Epithelial cell of proximal tubule (primary cell): ENCODE measurements at places on chromosomes 2 and 18. TPM values are rescaled to one million over a fixed set of nuclear protein-coding genes. Genes with fewer than 3 reads are reported as not detected.

- no peak for DNase-seq
These were observed 46.2 kb upstream of the TRIM43B start for GRCh38 chr2:95530734-95531133.

GRCh38 chr2:66571918-66572317 lies 137.0 kb downstream of the MEIS1 start:
- DNase-seq: no peak

- DNase-seq: no peak
These were observed 72.7 kb downstream of the MARCHF4 start for GRCh38 chr2:216299588-216299987.

DNA sequence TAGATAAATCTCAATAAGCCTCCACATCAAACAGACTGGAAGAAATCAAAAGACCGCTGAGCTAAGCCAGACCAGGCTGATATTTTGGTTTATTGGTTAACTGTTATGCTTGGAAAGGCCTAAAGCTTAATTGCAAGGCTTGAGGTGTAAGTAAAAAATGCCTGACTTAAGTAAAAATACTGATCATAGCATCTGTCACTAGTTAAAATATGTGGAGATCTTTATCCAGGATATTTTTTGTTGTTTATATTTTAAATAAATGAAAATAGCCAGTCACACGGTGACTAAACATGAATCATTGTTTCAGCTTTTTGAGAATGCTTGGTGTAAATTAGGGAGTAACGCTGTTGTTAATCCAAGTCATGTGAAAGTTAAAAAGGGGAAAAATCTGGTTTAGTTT lies 127.9 kb downstream of the THADA start:
- DNase-seq: no peak

The NT5C1B gene
- total RNA-seq: not detected in 2 replicates

GRCh38 chr18:31957728-31958127 lies 14.8 kb upstream of the TRAPPC8 start:
- no peak for DNase-seq

DNA sequence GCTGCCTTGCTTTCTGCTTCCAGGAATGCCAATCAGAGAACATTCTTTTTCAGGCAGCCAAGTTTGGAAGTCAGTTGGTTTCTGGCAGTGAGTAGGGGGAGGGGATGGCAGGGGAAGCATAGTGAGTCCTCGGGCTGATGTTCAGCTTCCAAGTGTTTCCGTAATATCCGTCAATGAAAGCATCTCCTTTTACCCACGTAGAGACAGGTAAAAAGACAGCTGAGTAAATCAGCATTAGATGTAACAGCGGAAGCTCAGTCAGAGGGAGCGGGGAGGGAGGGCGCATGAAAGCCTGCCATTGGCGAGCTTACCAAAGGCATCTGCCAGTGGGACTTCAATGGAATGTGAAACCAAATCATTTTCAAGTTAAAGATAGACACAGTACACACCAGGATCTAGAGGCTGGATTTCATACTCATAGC lies 117.1 kb upstream of the DTNA start:
- DNase-seq: peak; percentile 49

The TMEM247 gene
- not detected in 2 replicates for total RNA-seq

DNA sequence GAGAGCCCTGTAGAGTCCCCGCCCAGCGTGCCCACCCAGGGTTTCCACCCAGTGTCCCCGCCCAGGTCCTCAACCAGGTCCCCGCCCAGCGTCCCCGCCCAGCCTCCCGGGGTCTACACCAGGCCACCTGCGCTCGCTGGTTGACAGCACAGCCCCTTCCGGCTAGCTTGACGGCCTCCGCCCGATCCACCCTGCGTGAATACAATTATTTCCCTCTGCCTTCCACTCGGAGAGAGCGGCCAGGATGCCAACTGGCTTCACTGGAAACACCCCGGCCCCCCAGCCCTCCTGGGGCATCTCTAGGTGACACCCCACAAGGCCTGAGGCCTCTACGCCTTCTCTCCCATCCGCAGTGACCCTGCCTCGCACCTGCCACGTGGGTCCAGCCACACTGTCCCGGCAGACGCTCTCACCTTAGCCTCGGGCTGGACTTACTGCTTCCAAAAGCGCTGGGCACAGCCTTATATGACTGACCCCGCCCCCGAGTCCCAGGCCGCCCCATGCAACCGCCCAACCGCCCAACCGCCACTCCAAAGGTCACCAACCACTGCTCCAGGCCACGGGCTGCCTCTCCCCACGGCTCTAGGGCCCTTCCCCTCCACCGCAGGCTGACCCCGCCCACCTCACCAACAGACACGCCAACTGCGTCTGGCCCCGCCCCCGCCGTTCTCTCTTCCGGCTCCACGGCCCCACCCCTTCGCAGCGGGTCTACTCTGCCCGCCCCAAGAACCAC lies 188.1 kb downstream of the LAMA1 start:
- DNase-seq: no peak

GRCh38 chr2:12764849-12765605 lies 48.3 kb downstream of the TRIB2 start:
- DNase-seq: no peak

DNA sequence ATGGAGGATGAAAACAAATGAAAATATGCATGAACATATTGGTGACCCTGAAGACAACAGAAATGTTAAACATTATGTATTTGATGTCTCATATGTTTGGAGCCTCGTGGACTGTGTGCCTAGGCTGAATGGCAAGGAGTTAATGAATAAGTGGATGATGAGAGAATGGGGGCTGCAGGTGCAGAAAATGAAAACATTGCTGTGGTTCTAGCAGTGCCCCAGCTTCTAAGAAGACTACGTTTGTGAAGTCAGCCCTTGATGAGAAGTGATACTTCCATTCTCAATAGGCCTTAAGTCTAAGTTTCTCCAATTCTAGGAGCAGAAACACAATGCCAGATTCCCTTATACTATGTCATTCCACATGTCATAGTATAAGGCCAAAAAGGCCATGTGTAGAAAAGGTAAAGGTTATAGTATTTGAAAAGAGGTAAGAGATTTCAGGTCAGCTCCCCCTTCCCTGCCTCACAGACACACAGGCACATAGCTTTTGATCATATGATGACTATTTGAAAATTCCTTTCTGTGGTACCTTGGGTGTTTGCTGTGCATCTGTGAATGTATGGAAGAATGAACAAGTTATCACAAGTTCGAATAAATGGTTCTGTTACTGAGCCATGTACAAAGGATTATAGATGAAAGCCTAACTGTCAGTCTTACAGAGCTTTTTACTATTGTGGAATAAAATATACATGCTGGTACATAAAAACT lies 280.8 kb downstream of the SETBP1 start:
- no peak for DNase-seq

DNA sequence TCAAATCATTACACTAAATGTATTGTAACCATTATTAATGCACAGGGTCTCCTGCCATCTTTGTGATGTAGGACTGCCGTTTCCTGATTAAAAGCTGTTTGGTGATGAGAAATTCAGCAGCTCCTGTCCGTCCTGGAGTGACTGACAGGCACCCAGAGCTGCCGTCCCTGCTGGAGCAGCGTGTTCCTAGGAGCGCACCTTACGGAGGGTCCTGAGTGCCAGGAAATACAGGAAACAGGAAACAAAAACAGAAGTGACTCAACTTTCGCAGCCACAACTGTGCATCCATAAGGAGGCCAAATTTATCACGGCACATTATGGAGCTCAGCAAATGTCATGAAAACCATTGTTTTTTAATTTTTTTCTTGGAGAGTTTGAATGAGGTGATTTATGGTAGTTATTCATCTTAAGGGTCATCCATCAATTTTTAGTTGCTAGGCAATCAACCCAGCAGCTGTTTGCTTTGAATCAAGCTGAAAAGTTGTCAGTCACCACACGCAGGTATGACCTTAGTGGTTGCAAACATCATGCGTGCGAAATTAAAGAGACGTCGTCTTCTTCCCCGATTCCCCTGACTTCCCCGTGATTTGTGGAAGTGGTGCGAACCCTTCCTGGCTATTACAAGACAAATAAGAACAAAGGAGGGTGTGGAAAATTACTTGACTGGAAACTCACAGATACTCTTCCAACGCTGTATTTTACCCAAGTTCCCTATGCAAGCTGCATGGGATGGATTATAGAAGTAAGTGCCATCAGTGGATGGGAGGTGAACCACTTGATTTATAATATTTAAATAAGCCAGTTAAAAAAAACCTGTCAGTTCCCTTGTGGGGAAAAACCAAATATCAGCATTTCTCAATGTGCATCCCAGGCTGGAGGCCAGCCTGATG lies 19.8 kb downstream of the TSHZ1 start:
- DNase-seq: no peak

DNA sequence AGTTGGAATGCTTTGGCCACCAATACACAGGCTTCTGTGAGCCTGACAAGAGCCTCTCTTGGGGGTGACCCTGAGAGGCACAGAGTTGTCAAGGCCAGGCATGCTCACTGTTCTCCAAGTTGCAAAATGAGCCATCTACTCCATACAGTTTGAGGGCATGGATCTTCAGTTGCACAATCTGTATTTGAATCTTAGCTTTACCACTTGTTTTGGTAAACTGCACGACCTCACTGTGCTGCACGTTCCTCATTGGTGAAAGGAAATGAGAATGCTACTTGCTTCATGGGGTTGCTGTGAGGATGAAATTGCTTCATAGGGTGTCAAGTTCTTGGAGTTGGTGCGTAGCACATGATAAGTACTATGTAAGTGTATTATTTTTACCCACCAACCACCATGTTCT lies 12.0 kb upstream of the HAAO start:
- no peak for DNase-seq

DNA sequence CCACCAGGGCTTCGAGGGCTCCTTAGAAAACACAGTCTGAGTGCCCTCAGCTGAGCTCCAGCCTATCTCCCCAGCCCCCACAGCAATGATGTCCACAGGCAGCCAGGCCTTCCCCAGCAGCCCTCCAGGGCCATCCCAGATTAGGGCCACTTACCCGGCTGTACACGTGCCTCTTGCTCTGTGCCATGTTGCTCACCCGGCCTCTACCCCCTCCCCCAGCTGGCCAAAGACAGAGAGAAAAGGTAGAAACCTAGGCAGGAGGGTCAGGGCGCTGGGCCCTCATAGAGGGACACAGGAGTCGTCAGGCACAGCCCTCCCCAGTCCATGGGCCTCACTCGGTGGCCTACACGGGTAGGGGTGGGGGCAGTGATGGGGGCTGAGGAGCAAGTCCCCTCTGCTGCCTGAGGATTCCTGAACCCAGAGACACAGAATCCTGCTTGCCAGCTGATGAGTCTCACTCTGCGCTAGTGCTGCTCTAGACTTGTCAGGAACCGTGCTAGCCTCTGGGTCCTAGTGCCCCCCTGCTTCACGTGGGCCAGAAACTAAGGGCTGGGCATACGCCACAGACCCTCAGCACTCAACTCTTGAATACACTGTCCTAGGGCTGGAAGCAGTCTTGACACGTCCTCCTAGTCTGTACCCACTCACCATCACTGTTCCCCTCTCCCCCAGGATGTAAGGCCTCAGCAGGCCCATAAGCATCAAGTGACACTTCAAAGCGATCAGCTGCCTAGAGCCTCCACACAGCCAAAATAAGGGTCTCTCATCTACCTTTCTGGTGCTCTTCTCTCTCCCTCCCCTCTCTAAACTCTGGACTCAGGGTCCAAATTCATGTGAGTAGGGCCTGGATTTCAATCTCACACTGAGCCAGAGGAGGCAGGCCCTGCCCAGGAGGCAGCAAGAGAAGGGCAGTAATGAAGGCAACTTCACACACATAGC lies at the start of gene DCTN1:
TSS of gene DCTN1 (minus strand) at position 461 of the 939 bp plus-strand sequence. CDS start at position 187, 274 bp downstream.
- no peak for DNase-seq
